ENCODE measurements at places on chromosomes 16 and 17.

DNA sequence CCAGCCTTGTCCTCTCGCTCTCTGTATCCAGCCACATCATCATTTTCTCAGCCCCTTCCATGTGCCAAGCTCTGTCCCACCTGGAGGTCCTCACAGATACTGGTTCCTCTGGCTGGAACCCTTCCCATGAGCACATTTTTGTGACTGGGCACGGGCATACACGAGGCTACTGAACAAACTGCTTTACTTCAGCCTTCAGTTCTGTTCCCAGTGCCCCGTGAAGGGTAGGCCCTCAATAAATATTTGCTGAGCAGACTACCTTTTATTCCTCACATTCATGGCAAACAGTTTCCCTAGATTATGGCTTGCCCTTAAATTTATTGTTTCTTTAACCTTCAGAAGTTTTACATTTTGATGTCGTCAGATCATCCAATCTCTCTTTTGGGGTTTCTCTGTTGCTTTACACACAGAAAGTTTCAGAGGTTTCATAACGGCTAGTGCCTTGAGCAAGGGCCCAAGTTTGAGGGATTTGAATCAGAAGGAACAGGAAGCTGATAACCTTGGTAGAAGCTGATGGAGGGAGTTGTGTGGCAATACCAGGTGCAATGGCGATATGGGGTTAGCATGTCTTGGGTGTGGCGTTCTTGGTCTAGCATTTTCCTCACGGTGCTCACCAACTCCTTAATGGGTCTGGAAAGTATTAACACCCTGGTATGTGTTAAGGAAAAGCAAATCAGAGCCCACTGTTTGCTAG, 27.8 kb downstream of the TMEM92 start:
- no peak for DNase-seq

- no peak for DNase-seq
Observed at GRCh38 chr16:4319454-4320421, 3.9 kb downstream of the GLIS2 start.

GRCh38 chr17:79619636-79620206, 8.9 kb upstream of the RBFOX3 start:
- no peak for DNase-seq

DNA sequence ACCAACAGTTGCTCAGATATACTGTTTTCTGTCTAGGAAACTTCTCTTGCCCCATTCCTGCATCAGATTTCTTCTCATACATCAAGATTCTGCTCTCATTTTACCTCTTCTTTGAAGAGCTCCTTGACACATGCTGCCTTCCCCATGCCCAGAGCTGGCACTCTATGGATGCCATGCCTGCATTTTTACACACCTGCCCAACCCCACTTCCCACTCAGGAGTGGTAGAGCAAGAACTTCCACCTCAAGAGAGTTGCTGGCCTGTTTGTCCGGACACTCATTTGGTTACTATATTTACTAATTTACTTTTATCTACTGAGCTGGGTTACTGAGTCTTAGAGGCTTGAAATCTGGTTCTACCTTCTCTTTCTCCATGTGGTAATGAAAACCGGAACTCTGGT, 98.3 kb upstream of the HLF start:
- no peak for DNase-seq

- no peak for DNase-seq
Observed at GRCh38 chr17:68288375-68288774, 2.6 kb downstream of the SLC16A6 start.

Measured in NCI-H1436 treated with DMSO at 0.1 percent for 48 hours (cell line).